ENCODE measurements at places on chromosomes 16 and 17. TPM values are rescaled to one million over a fixed set of nuclear protein-coding genes. Genes with fewer than 3 reads are reported as not detected.
A peak's percentile ranks its signal among the peaks of the same experiment; 100 is the strongest.

DNA sequence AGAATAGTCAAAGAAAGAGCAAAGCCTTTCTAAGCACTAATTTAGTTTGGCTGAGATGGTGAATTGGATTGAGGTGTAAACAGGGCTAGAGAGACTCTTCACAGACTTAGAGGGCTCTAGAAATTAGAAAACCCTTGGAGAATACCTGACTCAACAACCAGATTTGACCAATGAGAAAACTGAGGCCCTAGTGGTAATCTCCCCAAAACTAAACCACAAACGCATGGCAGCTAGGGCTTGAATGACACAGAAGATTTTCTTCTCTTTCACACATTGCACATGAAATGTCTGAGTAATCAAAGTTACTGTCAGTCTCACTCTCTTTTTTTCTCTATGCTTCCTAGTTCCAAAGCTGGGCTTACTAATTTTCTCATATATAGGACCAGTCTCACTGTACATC lies 314.5 kb upstream of the KCNJ16 start:
- H3K27me3 ChIP-seq: no peaks in the 10 kb centered on the region
- peaks cover 50% of the 10 kb centered on the region for H3K4me1 ChIP-seq
- H3K36me3 ChIP-seq: no peaks in the 10 kb centered on the region
- no peak overlapping the region for H3K4me3 ChIP-seq
- no peak for DNase-seq

DNA sequence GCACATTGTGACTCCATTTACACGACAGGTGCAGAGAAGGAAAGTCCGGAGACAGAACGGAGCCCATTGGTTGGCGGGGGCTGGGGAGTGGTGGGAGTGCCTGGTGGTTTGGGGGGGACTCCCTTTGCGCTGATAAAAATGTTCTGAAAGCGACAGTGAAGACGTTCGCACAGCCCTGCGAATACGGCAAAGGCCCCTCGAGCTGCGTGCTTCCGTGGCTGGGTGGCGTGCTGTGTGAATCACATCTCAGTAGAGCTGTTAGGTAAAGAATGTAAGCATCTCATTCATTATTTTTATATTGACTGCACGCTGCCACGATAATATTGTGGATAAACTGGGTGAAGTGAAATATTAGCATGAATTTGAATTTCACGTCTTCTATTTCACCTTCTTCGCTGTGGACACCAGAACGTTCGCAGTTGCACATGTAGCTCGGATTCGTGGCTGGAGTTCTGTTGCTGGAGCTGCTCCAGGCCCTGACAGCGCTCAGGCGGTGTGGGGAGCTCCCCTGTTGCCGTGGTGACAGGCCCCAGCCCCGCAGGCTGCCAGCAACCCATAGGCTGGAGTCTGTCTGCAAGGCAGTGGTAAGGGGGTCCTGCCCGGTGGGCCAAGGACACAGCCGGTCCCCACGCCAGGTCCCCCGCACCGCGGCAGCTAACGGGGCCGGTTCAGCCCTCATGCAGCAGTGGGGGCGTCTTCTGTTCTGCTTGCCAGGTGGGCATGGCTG lies 44.6 kb downstream of the SOX8 start:
- no peaks in the 10 kb centered on the region for H3K4me1 ChIP-seq
- H3K36me3 ChIP-seq: no peaks in the 10 kb centered on the region
- DNase-seq: no peak
- H3K27ac ChIP-seq: no peak overlapping the region

DNA sequence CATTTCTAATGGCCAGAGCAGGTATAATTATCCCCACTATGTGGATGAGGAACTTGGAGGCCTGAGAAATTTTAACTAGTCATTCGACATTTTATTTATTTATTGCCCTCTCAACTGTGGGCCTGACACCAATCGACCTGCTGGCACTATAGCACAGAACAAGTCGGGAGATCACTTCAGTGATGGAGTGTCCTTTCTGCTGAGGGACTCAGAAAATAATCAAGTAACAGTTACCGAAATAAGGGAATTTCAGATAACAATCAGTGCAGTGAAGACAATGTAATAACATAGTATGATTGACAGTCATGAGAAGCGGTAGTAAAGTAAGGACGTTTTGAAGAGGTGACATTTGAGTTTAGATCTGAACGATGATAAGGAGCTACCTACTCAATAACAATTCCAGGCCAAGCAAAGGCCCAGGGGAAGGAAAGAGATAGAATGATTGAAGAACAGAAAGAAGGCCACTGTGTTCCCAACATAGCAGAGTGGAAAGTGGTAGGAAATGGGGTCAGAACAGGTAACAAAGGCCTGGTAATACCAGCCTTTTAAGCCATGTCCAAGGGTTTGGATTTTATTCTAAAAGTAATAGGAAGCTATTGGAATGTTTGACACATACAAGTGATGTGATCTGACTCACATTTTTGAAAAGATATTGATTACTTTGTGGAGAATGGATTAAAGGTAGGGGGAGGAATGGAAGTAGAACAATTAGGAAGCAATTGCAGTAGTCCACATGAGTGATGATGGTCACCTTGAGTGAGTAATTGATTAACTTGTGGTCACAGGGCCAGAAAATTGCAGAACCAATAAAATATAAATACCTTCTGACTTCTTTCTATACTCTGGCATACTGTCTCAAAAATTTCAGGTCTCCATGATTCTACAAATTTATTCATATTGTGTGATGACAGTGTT lies 1.4 kb downstream of the STXBP4 start:
- peaks cover 24% of the 10 kb centered on the region for H3K4me1 ChIP-seq
- peak overlapping the region; percentile 92 for H3K4me3 ChIP-seq
- H3K27me3 ChIP-seq: no peaks in the 10 kb centered on the region
- H3K27ac ChIP-seq: no peak overlapping the region
- peaks cover 4% of the 10 kb centered on the region for H3K36me3 ChIP-seq

DNA sequence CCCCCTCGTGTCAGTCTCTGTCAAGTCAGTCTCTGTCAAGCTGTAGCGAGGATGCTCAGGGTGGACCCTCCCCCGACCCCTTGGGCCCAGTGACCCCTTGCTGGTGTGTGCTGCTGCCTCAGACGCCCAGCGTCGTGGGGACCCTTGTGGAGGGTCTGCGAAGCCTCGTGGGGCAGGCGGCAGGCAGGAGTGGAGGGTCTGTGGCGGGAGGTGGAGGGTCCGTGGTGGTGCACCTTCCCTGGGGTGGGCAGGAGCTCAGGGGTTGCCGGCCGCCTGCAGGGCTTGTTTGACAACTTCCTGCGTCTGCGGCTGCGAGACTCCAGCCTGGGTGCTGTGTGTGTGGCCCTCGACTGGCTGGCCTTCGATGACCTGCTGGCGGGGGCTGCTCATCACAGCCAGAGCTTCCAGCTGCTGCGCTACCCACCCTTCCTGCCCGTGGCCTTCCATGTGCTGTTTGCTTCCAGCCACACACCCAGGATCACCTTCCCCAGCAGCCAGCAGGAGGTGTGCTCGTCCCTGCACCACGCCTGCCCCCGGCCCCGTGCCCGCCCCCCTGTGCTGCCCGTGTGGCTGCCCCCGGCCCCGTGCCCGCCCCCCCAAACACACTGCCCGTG lies 5.6 kb downstream of the GNG13 start:
- H3K4me1 ChIP-seq: peaks cover 12% of the 10 kb centered on the region
- no peaks in the 10 kb centered on the region for H3K36me3 ChIP-seq
- DNase-seq: no peak
- no peak overlapping the region for H3K4me3 ChIP-seq
- H3K27me3 ChIP-seq: no peaks in the 10 kb centered on the region

Gene TRPV3
- total RNA-seq: 3.6 TPM

Gene LLGL2
- 122 TPM for total RNA-seq

Data from PC-3 (cell line).